ENCODE measurements at places on chromosomes 12 and 14.
A peak's percentile ranks its signal among the peaks of the same experiment; 100 is the strongest.

- H3K4me1 ChIP-seq: no peaks in the 10 kb centered on the region
- no peaks in the 10 kb centered on the region for H3K36me3 ChIP-seq
- no peak overlapping the region for H3K27ac ChIP-seq
- no peak for DNase-seq
Measured at GRCh38 chr12:68958322-68958721, 25.4 kb upstream of the CPM start.

GRCh38 chr12:17148706-17149105 lies 542.7 kb upstream of the LMO3 start:
- H3K4me1 ChIP-seq: no peaks in the 10 kb centered on the region
- no peaks in the 10 kb centered on the region for H3K27me3 ChIP-seq
- no peaks in the 10 kb centered on the region for H3K36me3 ChIP-seq
- no peak for DNase-seq
- no peak overlapping the region for H3K4me3 ChIP-seq

DNA sequence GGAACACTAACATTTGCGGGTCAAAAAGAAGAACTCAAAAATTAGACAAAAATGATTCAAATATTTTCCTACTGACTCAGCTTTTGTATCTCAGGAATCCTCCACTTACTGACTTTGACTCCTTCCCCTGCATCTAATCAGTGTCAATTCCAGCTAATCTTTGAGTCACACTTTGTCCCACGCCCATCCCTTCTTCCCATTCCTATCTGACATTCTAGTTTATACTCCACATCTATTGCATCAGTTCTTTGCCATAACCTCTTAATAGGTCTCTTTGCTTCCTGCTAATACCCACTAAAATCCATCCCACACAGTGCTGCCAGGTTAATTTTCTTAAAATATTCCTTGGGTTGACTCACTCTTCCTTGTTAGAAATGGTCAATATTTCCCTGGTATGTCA lies 19.1 kb downstream of the BBS10 start:
- no peaks in the 10 kb centered on the region for H3K36me3 ChIP-seq
- H3K4me1 ChIP-seq: peaks cover 43% of the 10 kb centered on the region

DNA sequence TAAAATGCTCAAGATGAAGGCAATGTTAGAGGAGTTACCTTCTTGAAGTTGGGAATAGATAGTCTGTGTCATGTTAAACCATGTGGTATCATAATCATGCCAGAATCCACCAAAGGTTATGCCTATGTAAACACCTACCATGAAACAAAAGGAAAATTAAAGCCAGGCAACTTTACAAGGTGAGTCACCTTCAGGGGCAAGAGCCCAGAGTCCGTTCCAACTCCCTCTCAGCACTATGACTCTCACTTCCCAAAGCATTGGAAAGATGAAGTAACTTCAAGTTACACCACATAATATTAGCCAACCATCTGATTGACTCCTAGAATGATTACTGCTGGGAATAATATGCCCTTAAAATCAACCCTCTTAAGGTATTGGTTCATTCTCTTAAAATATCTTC lies 38.5 kb downstream of the CATSPERB start:
- no peak for DNase-seq
- H3K27me3 ChIP-seq: no peaks in the 10 kb centered on the region
- H3K27ac ChIP-seq: no peak overlapping the region
- H3K4me1 ChIP-seq: no peaks in the 10 kb centered on the region
- no peak overlapping the region for H3K4me3 ChIP-seq
- no peaks in the 10 kb centered on the region for H3K36me3 ChIP-seq

DNA sequence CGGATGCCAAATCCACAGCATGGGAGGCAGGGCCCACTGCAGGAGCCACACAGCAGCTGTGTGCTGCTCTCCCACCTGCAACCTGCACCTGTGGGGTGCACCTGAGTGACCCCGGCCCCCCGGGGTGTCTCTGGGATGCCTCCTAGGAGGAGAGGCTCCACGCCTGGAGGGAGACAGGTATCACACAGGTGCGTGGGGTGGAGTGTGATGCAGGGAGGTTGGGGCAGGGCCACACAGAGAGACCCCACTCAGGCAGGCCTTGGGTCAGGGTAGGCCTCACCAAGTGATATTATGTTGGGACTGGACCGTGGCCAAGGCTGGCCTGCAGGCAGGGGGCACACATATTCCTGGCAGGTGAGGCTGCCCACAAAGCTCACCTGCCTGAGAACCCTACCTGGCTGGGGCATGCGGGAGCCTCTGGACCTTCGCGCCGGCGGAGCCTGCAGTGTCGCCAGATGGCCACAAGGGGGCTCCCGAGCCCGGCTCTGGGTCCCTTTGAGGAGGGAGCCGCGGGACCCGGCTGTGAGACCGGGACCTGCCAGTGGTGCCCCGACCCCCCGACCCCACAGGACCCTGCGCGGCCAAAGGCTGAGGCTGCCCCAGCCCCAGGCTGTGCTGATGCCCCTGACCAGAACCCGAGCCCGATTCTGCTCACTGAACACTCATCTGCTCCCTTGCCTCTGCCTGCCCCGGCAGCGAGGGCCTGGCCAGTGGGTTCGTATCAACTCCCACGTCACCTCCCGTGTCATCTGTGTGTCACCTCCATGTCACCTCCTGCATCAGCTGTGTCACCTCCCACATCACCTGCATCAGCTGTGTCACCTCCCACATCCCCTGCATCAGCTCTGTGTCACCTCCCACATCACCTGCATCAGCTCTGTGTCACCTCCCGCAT lies 11.4 kb downstream of the TMEM121 start:
- no peaks in the 10 kb centered on the region for H3K27me3 ChIP-seq
- no peak overlapping the region for H3K27ac ChIP-seq
- no peaks in the 10 kb centered on the region for H3K4me1 ChIP-seq
- peak overlapping the region; percentile 23 for H3K4me3 ChIP-seq
- H3K36me3 ChIP-seq: no peaks in the 10 kb centered on the region
- DNase-seq: no peak

DNA sequence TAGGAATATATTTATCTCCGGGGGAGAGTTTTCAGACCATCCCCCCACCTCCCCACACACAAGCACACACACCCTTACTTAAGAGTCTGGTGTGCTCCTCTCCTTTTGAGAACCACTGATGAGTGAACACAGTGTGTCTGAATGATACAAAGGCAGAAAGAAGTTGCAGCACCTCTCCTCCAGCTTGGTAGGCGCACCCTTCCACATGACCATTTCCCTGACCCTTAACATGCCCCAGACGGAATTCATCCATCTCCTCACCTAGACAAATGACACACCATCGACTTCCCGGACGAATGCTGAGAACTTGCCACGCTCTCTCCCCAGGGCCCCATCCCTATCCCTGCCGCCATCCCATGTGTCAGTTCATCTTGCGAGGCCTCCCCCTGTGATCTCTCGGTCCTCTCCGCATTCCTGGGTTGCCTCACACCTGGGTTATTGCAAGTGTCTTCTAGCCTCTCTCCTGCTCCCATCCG lies 3.9 kb downstream of the TNFRSF1A start:
- peaks cover 86% of the 10 kb centered on the region for H3K4me1 ChIP-seq
- H3K27ac ChIP-seq: peak overlapping the region; percentile 99
- no peaks in the 10 kb centered on the region for H3K27me3 ChIP-seq
- no peak for DNase-seq

DNA sequence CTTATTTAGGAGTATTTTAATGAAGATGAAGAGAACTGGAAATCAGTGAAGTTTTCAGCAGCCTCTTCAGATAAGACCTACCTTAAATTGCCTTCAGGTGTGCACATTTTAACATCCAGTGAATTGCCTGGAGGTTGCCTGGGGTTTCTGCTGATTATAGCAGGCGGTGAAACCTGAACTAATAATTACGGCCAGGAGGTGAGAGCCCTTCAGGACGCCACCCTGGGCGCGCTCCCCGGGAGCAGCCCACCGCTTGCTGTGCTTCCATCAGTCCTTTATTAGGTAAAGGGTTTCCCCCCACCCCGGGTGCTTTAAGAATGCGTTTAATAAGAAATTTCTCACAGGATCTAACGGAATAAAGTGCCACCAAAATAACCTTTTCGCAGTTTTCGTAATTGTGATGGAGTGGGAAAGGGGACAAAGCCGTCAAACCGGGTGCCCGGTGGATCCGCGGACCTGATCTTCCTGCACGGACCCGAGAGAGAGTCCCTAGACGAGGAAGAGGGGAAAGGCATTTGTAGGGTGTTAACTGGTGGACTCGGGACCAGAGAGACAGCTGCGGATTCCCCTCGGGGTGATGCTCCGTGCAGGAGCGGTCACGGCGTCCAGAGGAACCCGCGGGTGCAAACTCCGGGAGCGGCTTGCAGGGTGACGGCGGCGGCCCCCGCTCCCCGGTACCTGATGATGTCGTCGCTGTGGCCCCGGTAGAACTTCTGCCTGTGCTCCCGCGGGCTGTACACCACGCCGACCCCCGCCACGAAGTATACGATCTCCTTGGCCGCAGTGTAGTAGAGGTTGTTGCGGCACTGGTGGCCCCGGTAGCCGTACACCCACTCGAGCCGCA lies 902 bp downstream of the EML5 start:
- H3K36me3 ChIP-seq: no peaks in the 10 kb centered on the region
- no peaks in the 10 kb centered on the region for H3K27me3 ChIP-seq
- DNase-seq: no peak
- peaks cover 16% of the 10 kb centered on the region for H3K4me1 ChIP-seq

DNA sequence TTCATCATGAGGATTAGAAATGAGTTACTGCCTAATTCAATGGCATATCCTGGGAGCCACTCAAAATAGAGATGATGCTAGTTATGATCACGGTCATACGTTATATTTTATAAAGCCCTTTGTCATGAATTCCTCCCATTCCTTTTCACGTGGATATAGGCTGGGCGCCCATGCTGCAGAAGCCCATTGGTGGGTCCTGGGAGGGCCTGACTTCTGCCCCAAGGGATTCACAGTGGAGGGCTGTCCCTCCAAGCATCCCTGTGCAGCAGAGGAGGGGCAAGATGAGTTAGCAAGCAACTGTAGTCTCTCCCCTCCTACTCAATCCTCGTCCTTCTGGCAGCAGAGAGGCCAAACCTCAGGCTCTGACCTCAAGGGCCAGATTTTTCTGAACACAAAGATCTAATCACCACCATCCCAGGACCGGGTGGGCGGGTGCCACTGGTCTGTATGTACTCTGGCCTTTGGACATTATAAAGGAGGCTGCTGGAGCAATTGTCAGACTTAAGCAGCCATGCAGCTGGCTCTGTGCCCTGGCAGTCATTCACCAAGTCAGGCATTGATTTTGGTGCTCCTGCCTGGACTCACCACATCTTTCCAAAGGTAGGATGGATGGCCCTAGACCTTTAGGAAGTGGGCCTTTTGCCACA lies 8.6 kb downstream of the GLTP start:
- H3K27ac ChIP-seq: no peak overlapping the region
- no peaks in the 10 kb centered on the region for H3K36me3 ChIP-seq
- no peaks in the 10 kb centered on the region for H3K27me3 ChIP-seq
- no peak overlapping the region for H3K4me3 ChIP-seq
- DNase-seq: no peak
- H3K4me1 ChIP-seq: peaks cover 11% of the 10 kb centered on the region

GRCh38 chr14:96090441-96091148 lies 51.4 kb downstream of the C14orf132 start:
- H3K4me3 ChIP-seq: no peak overlapping the region
- H3K27me3 ChIP-seq: no peaks in the 10 kb centered on the region
- DNase-seq: no peak
- no peaks in the 10 kb centered on the region for H3K36me3 ChIP-seq
- H3K4me1 ChIP-seq: peaks cover 9% of the 10 kb centered on the region

DNA sequence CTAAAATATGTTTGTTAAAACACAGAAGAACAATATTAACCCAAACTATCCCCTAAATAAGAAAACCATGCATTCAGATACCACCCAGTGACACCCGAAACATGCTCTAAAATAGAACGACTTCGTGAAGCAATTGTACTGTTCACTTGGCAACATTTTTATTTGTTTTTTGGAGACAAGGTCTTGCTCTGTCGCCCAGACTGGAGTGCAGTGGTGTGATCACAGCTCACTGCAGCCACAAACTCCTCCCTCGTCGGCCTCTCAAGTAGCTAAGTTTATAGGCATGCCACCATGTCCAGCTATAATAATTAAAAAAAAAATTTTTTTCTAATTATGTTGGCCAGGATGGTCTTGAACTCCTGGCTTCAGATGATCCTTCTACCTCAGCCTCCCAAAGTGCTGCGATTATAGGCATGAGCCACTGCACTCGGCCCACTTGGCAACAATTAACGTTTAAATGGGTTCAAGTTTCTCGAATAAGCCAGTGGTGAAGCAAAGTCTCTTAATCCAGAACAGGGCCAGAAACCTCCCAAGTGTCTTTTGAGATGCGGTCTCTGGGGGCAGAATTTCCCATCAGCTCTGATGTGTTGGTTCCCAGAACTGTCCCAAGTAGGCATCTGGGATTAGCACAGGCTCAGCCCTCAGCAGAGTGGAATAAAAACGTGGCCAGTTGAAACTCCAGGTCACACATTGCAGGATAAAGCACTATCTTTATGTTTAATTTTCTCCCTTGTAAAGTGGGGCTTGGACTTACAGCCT lies 74.5 kb downstream of the TMCC3 start:
- peaks cover 6% of the 10 kb centered on the region for H3K4me1 ChIP-seq
- DNase-seq: no peak
- H3K27me3 ChIP-seq: no peaks in the 10 kb centered on the region
- H3K4me3 ChIP-seq: no peak overlapping the region
- H3K36me3 ChIP-seq: no peaks in the 10 kb centered on the region

DNA sequence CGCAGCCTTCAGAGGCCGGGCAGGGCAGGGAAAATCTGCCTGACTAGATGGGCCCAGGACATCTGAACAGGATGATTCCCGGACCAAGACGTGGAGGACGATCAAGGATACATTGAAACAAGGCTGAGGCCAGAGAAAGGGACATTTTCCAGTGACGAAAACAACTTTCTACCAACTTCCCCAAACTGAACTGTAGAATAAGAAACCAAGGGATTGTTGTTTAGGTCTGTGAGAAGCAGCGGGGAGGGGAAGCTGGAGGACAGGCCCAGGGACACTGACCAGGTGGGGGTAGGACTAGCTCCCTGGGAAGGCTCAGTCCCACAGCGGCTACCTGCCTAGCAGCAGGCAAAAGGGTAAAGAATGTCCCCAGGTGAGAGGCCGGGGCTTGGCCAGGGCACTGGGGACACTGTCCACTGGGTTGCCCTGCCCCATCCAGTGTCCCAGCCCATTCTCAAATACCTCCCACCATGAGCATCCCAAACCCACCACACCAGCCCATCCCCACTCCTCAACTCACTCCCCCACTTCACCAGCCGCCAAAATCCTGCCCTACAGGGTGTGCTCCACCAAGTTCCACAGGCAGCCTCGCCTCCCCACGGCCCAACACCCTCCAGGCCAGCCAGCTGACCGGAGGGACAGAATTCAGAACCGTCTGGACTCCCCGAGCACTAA lies 995 bp downstream of the TNFRSF1A start:
- DNase-seq: no peak
- H3K4me3 ChIP-seq: peak overlapping the region; percentile 84
- no peaks in the 10 kb centered on the region for H3K36me3 ChIP-seq
- H3K27ac ChIP-seq: peak overlapping the region; percentile 99

GRCh38 chr12:107441665-107442300 lies 243.8 kb upstream of the PWP1 start:
- H3K4me3 ChIP-seq: no peak overlapping the region
- no peak for DNase-seq
- H3K36me3 ChIP-seq: no peaks in the 10 kb centered on the region
- no peaks in the 10 kb centered on the region for H3K4me1 ChIP-seq
- H3K27ac ChIP-seq: no peak overlapping the region
